ENCODE measurements at places on chromosomes 11 and 22.

GRCh38 chr22:44574057-44574639, 76.1 kb upstream of the RTL6 start:
- DNase-seq: peak; percentile 91

DNA sequence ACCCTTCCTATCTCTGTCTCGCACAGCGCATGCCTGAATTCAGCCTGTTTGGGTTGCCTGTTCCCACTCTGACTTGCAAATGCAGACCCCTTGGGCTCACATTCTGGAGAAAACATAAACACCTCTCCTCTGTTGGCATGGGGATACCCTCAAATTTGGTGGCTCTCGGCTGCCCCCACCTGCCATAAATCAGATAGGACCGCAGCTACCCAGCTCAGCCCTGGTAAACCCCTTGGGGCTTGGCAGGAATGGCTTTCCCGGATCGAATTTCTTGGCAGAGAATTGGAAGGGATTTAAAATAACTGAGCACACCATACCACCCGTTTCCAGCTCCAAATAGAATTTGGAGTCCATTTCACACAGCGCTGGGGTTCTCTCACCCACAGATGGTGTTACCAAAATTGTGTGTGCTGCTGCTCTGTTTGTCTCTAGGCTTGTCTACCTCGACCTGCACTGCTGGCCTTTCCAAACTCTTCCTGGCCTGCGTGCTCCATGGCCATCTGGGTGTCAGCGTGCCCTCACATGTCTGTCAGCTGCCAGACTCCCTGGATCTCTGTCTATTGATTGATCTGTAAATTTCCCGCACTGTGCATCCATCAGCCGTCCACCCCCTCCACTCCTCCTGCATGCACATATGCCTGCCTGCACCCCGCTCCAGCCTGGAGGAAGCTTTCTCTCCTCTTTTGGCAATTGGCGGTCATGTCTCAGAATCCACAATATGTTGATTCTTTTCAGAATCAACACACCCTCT, 134.0 kb downstream of the NTM start:
- DNase-seq: no peak

DNA sequence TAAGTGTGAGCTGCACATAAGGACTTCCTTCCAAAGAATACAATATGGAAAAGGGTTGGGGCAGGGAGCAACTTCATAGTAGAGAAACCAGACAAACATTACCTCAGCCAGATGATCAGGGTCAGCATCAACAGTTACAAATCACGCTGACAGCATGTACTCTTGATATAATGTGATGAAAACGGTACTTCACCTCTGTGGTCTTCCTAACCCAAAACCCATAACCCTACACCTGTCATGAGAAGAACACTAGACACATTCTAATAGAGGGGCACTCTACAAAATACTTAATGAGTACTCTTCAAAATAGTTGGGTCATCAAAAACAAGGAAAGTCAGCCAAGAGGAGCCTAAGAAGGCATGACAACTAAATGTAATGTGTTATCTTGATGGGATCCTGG, 43.9 kb downstream of the RRAS2 start:
- no peak for DNase-seq

- no peak for DNase-seq
These were observed 6.7 kb downstream of the MYO18B start for GRCh38 chr22:25748704-25749103.

GRCh38 chr11:62108017-62108750, 15.6 kb upstream of the INCENP start:
- DNase-seq: peak; percentile 84
